ENCODE measurements at places on chromosomes 11 and 22.

DNA sequence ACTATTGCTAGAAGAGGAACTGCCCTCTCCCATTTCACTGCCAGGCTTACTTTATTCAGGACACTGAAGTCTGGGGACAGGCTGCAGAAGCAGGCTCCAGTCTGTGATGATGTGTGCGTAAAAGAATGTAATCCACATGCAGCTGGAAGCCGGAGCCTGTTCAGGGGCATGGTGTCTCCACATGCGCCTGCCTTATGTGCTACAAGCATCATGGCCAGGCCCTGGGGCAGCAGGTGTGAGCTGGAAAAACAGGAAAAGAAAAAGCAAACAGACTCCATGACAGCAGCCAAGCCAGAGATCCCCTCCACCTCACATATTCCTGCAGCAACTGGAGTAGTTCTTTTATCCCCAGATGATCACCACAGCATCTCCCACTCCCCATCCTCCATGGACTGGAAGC, 33.4 kb downstream of the ARFGAP2 start:
- DNase-seq: no peak

DNA sequence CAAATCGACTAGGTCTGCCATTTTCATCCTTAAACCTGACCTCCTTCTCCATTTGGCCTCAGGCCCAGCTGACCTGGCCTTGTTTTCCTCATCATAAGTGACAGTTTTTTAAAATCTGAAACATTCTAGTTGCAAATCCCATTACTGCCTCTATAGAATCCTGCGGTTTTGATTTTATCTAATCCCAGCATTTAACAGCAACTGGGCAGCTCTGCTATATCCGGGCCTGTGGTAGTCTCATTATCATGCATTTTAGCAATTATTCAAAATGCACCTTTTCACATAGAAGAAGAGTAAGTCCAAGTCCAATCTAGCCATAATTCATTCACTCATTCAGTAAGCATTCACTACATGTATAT, 28.6 kb upstream of the BIRC3 start:
- no peak for DNase-seq

- no peak for DNase-seq
These were observed 13.8 kb downstream of the CARS1 start for GRCh38 chr11:3043315-3043871.

GRCh38 chr11:118042796-118043195, 34.1 kb upstream of the TMPRSS4 start:
- no peak for DNase-seq

- no peak for DNase-seq
These were observed 6.2 kb upstream of the FAM83F start for GRCh38 chr22:39988386-39989114.

GRCh38 chr11:64969209-64969608, 2.7 kb downstream of the MAJIN start:
- DNase-seq: no peak

DNA sequence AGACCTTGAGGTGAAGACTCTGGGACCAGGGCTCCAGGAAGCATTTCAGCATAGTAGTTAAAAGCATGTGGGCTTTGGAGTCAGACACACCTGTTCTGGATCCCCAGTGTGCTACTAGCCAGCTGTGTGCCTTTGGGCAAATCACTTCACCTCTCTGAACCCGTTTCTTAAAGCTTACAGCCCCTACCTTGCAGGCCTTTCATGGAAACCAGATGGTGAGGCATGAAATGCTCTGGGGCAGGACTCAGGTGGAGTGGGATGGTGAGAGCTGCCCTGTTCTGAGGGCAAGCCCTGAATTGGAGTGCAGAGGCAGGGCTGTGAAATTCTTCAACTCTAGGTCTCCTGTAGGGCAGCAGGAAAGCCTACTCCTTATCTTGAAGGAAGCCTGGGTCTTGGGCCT, 10.5 kb downstream of the UCP2 start:
- no peak for DNase-seq

- DNase-seq: no peak
These were observed 33.4 kb downstream of the FDX1 start for GRCh38 chr11:110463153-110463552.

DNA sequence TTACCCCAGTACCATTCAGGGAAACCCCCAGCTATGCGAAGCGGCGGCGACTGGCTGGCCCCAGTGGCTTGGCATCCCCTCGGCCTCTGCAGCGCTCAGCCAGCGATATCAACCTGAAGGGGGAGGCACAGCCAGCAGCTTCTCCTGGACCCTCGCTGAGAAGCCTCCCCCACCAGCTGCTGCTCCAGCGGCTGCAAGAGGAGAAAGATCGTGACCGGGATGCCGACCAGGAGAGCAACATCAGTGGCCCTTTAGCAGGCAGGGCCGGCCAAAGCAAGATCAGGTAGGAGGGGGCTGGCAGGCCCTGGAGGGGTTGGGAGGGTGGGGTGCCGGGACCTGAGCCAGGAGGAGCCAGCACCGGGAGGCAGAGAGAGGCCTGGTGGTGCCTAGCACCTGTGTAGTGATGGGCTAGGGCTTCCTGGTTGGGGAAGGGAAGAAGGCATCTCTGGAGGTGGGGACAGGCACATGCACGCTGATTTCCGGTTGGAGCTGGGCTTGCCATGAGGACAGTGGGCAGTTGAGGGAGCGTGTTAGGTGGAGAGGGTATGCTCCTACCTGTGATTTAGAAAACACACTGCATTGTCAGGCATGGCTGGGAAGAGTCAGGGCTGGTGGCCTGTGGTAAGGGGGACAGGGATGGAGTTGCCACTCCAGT, 22.3 kb downstream of the SHANK3 start:
- DNase-seq: no peak
